ENCODE measurements at places on chromosomes 3 and 15.

DNA sequence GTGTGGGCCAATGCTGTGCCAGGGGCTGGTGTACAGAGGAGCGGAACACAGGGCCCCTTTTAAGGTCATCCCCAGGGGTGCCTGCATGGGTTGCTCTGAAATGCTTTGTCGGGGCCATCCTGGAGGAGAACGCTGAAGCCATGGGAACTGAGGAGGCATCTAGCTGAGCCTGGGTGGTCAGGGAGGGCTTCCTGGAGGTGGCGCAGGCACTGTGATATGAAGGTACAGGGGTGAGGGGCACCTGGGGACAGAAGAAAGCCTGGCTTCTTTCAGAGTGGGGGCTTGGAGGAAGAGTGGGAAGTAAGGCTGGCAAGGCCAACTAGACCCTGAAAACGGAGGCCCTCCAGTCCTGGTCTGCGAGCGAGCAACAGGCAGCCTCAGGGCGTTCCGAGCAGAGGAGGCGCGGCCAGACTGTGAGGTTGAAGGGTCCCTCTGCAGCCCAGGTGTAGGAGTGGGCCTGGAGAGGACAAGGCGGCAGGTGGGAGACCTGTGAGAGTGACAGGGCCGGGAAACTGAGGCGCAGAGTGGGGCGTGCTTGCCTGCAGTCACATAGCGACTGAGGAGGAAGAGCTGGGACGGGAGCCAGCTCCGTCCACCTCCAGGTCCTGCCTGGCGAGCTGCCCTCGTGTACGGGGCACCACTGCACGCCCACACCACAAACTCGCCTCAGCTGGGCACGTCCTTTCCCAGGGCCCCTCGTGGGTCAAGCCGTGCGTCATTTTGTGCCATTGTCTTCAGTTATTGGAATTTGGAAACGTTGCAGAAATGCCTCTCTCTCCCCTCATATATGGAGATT is 4.1 kb downstream of the FBLN2 start:
- no peak for DNase-seq

DNA sequence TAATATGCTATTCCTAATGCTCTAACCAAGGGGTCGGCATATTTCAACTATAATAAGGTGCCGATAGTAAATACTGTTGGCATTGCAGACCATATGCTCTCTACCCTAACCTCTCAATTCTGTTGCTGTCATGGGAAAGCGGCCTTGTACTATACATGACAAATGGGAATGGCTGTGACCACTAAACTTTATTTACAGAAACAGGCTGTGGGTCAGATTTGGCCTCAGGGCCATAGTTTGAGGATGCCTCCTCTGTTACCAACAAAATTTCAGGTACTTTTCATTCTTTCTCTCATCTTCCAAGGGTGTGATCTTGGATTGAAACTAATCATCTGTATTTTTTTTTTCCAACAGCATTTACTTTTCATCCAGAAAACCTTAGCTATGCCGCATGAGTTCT is 242.0 kb downstream of the MAGI1 start:
- no peak for DNase-seq

GRCh38 chr15:98596885-98597392 is 51.4 kb upstream of the IGF1R start:
- DNase-seq: no peak

GRCh38 chr3:48388966-48389365 is 16.9 kb downstream of the FBXW12 start:
- DNase-seq: no peak

- no peak for DNase-seq
Observed at GRCh38 chr3:155069729-155070128, 10.4 kb upstream of the MME start.

DNA sequence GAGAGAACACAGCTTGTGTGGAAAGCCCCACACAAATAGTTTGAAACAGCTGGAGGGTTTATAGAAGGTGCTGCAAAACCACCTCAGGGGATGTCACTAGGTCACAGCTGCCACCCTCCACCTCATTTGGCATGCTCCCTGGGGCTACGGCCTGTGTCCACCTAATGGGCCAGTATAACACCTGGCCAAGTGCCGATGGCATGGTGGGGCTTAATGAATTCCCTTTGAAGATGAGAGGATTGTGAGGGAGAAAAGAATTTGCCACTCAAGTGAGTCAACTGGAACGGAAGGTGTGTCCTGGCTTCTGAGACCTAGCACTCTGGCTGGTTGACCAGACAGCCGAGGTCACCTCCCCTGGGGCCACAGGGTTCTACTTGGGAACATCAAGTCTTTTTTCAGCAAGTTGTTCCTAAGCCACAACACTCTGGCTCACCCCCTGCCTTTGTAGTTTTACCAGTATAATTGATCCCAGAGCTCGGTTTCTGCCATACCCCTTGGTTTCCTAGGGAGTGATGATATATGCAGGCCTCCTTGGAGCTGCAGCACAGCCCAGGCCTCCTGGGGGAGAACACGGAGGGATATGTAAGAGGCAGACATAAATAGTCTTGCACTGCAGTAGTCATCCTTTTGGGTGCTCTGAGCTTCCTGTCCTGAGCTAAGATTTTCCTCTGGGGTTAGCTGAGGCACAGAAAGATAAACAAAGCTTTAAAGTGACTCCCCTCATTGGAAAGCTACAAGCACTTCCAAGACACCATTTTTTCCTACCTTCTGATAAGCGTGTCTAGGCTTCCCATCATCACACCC is 178.2 kb upstream of the LPP start:
- DNase-seq: no peak
